ENCODE measurements at places on chromosomes 1 and 21.

DNA sequence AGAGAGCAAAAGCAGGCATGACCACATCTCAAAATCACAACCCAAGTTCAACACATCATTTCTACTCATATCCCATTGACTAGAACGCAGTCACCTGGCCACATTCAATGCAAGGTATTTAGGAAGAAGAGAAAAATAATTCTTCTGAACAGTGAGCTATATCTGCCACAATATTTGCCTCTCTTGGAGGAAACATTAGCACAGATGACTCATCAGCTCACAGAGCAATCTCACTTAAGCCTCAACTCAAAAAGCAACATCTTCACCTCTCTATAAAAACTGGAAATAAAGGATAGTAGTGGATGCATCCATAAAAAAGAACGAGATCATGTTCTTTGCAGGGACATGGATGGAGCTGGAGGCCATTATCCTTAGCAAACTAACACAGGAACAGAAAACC is 143.9 kb upstream of the FMN2 start:
- DNase-seq = no peak

DNA sequence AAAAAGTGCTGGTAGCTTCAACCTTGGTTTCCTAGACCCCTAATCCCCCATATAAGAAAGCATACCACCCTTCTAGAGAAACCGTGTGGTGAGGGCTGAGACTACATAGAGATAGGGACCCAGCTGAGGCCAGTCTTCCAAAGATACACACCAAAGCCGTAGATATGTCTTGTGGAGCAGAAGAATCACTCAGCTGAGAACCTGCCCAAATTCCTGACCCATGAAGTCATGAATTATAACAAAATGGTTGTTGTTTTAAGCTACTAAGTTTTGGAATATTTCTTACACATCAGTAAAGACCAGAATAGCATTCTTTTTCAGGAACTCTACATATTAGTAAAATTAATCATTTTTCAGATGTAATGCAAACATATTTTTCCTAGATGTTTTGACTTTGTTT is 3.3 kb upstream of the SNRPE start:
- DNase-seq = no peak

DNA sequence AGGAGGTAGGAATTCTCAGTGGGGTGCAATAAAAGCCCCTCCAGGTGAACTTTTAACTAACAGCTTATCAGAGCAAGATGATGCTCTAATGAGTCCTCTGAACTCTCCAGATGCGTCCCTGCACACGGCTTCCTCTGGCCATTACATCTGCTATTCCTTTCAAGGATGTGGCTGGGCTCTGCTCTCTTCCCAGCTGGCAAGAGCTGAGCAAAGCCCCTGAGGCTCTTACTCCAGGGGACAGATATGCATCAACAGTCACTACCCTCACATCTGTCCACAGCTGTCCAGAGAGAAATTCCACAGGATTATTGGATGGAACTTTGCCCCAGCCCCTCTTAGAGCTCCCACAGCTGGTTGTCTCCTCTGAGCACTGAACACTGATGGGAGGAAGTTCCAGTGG is 267.8 kb downstream of the C1orf94 start:
- DNase-seq = no peak

DNA sequence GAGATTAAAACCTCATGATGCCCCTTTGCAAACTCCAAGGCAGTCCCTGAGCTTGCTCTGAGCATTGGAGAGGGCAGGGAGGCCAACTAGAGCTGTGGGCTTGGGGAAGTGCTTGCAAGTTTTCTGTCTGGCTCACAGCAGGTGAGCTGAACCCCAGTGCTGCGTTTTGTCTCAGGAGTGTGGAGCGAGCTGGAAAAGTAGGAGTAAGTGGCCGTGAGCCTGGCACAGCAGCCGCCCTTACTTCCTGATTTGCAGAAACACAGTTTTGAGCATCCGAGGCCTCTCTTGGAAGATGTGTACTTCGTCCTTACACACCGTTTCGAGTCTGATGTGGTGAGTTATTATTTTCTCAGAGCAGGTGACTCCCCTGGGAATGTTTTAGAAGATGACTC is 221.2 kb upstream of the C1orf174 start:
- DNase-seq = no peak

DNA sequence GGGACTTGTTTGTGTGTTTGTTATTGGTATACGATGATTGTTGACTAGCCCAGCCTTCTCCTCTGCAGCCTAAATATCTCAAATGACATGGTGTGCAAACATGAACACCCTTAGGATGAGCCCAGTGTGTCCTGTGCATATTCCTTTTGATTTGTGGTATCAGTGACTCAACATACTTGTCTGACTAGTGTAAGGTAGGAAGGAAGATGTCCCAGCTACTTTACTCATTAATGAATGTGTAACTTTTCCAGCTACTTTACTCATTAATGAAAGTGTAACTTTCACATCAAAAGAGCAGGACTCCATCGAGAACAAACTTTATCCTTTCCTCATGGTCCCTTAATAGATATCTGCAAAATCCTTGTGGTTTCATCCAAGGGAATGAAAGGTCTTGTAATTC is 2.7 kb upstream of the ZNF692 start:
- DNase-seq = no peak

DNA sequence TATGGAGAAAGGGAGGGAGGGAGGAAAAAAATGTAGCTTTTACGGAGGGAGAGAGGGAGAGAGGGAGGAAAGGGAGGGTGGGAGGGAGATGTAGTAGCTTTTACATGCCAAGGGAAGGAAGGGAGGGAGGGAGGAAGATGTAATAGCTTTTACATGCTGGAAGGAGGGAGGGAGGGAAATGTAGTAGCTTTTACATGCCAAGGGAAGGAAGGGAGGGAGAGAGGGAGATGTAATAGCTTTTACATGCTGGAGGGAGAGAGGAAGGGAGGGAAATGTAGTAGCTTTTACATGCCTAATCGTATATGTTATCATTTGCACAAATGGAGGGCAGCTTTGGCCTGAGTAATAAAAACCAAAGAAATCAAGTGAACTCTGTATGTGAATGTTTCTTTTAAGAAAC is 35.6 kb downstream of the EEIG2 start:
- DNase-seq = no peak

DNA sequence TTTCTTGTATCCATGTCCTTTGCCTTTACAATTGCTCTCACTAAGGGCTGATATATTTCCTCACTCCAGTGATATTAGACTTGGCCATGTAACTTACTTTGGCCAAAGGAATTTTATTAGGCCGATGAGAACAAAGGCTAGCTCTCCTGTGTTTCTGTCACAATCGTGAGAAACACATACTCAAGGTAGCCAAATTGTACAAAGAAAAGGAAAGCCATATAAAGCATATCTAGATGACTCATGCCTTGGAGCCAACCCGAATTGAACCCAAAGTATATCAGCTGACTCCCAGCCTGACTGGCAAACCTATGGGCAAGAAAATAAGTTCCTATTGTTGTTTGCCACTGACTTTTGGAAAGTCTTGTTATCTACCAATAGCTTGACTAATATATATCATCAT is 371.7 kb upstream of the LRRC7 start:
- no peak for DNase-seq

DNA sequence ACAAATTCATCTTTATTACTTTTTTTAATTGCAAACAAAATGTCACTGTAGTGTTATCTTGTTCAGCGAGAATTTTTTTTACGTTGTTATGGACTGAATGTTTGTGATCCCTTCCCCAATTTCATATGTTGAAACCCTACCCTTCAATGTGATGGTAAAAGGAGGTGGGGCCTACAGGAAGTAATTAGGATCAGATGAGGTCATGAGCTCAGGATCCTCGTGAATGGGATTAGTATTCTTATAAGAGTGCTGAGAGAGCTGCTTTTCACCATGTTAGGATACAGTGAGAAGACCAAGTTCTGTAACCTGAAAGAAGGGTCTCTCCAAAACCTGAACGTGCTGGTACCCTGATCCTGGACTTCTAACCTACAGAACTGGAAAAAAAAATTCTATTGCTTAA is 646.0 kb upstream of the TMPRSS15 start:
- no peak for DNase-seq

- no peak for DNase-seq
These were observed 28.7 kb downstream of the TMEM63A start for GRCh38 chr1:225853441-225853840.

DNA sequence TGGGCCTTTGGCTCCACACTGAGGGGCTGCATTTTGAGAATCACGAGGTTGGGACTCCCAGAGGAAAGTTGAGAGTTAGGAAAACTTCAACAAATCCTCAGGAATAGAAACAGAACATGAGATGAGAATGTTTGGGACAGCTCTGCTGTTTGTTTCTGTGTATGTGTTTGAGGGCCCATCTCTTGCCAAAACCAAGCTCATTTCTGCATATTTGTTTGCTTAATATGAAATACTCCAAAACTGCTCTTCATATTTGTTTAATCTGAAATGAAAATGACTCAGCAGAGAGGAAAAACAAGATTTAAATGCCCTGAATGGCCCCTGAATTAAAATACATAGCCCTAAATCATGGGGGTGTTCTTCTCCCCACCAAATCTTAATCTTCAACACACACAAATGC is 78.1 kb downstream of the DDR2 start:
- no peak for DNase-seq

- DNase-seq = no peak
These were observed 40.7 kb upstream of the TENT5C start for GRCh38 chr1:117565076-117565556.

DNA sequence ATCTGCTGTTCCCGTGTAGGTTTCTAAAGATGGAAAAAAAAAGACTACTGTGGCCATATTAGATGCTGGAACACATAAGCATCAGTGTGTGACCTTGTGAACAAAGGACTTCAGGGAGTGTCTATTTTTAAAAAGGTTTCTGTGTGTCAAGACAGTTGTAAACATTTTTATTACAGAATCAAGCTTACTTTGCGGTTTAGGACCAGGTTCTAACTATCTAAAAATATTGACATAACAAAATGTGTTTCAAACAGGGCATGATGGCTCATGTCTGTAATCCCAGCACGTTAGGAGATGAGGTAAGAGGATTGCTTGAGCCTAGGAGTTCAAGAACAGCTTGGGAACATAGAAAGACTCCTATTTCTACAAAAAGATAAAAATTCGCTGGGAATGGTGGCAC is 7.1 kb upstream of the DDI2 start:
- DNase-seq = no peak

Data from stimulated activated naive CD4-positive, alpha-beta T cell treated with Interleukin-2 at 50 U/mL for 16 hours (primary cell).